ENCODE measurements at places on chromosomes 3 and 15.

DNA sequence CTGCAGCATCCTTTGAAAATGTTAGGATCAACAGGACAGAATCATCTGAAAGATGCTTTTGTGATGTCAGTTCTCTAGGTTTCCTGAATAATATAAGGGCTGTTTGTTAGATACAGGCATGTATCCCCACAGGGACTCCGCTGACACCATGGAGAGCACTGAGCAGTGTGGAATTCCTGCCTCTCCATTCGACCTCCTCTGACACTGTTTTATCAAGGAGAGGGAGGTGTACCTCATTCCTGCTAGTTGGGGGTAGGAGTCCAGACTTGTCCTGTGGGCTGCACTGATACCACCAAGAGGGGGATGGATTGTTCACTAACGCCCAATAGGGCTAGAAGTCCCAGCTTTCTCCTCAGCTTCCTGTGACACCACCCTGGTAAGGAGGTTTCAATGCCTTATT is 46.6 kb downstream of the LARS2 start:
- DNase-seq: no peak

DNA sequence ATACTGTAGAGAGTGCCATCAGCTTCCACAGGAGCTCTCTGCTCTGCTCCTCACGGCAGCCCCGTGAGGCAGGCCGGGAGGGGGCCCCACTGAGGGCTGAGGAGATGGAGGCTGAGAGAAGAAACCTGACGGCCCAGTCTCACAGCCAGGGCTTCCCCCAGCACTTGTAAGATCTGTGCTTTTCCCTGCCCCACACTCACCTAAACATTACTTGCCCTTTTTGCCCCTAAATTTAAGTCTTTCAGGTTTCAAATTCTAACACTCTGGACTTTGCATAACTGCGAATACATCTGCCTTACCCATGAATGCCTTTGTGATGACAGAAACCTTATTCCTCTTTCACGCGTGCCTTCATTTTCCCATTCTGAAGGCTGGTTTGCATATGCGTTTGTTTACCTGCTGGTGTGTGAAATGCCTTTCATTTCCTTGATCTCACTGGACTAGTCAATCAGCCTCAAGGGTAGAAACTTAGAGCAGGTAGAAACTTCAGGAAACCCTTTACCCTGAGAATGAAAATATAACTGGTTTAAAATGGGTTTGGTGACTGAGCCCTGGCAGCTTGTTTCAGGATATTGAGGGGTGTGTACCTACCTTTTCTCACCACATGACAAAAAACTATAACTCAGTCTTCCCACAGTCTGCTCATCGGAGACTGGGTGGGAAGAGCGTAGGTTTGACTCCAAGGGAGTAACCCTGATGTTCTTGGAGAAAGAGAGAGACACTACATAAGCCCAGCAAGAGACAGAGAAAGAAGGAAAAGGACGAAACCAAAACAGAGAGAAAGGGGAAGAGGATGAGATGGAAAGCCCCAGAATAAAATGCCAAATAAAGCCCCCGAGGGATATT is 20.1 kb downstream of the SLC12A8 start:
- DNase-seq: no peak

GRCh38 chr15:85630311-85630710 is 164.4 kb downstream of the KLHL25 start:
- DNase-seq: no peak

GRCh38 chr3:101038880-101039279 is 45.7 kb upstream of the ABI3BP start:
- DNase-seq: no peak

GRCh38 chr3:183937601-183938286 is 53.1 kb upstream of the PARL start:
- DNase-seq: no peak

- no peak for DNase-seq
Measured at GRCh38 chr3:46093966-46094365, 66.7 kb upstream of the XCR1 start.

DNA sequence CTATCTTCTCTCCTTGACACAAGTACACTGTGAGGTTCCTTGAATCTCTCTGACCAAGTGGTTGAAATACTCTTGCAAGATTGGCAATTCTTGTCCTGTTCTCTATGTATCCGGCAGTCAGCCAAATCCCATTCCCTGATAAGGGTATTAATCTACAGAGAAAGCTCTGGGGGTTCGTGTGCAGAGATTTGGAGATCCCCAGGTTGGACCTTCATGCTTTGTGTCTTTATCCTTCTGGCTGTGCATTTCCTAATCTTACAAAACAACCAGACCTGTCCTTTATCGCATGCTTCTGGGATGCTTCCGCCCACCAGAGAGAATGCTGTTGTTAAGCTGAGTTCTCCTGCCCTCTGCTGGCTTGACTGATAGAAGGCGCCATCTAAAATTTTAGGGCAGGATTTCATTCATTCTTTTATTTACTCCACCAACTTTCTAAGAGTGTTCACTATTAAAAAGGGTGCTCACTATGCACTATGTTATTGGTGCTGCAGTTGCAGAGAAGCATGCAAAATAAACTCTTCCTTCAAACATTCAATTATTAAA is 8.6 kb upstream of the SST start:
- DNase-seq: no peak

GRCh38 chr15:38316311-38316710 is 63.7 kb downstream of the SPRED1 start:
- DNase-seq: no peak

GRCh38 chr3:161212171-161212771 is 8.8 kb upstream of the NMD3 start:
- DNase-seq: no peak

DNA sequence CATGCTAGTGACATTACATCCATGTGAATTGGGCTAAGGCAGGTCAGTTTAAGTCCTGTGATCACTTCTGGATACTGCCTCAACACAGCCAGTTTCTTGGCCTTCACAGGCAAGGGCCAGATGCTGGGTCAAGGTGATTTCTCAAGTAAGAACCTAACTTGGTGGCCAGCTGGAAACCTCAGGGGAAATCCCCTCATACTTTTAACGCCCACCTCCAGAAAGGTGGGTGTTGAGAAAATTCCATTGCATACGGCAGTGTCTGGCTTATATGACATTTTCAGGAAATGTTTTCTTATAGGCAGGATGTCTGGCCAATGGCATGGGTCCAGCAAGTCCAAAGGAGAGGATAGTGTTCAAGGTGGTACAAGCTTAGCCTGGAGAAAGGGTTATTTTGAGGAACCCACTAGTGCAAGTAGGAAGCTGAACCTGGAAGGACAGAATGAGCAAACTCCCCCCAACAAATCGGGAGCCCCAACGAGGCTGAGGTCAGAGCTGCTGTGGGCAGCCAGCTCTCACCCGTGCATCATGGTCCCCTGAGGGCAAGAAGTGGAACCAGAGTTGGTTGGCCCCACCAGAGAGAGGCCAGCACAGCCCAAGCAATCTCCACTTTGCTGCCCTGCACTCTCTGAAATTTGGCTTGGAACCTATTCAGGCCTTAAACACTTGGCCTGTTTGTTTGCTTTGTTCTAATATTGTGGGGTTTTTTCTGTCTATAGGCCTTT is 135.4 kb downstream of the PDE8A start:
- no peak for DNase-seq

GRCh38 chr3:14598143-14598569 is 53.4 kb upstream of the CCDC174 start:
- no peak for DNase-seq

- DNase-seq: peak; percentile 72
Measured at GRCh38 chr3:128584412-128585020, 66.1 kb downstream of the RPN1 start.

Data from NCI-H1092 (cell line).